ENCODE measurements at places on chromosomes 16 and 17.

GRCh38 chr17:16406742-16407674 lies 8.4 kb upstream of the TRPV2 start:
- DNase-seq = no peak

GRCh38 chr16:86427433-86427851 lies 82.9 kb upstream of the FOXF1 start:
- DNase-seq = no peak

DNA sequence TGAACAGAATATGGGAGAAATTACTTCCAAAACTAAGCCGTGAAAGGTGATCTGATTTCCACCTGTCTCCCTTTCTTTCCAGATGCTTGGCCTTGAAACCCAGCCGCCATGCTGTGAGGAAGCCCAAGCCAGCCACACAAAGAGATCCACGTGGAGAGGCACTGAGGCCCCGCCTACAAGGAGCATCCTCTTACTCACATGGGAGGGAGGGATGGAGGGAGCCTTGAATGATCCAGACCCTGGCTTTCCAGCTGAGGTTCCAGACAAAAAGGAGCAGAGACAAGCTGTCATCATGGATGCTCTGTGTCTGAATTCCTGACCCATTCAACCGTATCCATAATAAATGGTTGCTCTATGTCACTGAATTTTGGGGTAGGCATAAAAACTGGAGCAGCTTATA lies 48.9 kb upstream of the HAPSTR1 start:
- no peak for DNase-seq

- DNase-seq = no peak
Measured at GRCh38 chr16:31149332-31149731, 534 bp downstream of the PRSS36 start.

DNA sequence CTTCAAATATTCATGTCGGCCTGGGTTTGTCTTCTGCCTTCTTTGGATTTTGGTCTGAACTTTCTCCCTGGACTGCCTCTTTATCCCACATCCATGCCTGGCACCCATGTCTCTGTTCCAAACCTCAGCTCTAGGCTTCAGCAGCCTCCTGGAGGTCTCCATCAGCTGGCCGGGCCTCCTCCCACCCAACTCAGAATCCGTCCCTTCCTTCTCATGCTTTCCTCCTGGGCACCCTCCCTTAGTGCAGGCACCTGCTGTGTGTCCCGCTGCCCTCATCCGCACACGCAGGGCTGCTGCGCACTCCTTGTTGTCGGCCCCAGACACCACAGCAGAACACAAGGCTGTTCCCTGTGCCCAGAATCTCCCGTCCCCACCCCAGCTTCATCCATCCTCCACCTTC lies 14.0 kb downstream of the LDHD start:
- DNase-seq = no peak

DNA sequence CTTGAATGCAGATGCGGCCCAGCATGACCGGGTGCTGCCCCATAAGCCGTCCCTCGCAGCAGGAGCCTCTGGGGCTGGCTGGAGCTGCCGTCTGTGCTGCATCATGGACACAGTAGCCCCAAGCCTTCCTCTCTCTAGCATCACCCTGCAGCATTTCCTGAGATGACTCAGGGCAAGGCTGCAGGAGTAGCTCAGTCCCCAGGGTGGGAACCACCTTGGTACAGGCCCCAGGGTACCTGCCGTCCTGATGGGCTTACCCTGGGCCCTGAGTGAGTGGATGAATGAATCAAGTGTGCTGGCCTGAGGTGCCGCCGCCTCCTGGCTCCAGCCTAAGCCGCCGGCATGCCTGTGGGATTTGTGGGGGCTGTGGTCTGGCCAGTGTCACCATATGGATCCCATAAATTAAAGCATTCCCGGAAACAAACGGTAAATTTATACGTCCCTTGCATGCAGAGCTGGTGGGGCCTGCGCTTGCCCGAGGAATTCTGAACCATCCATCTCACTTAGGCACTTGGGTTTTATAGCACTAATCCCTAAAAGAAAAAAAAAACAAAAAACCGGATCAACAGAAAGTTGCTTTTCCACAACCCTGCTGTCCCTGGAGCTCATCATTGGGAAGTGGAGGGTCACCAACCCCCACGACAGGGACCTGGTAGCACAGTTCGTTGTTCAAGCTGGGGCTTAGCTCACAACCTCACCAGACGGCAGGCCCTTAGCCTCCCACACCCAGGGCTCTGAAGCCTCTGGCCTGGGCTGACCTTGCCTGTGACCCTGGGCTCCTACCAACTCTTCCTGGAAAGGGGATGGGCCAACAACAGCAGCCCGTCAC lies 242.6 kb upstream of the CIBAR2 start:
- no peak for DNase-seq

DNA sequence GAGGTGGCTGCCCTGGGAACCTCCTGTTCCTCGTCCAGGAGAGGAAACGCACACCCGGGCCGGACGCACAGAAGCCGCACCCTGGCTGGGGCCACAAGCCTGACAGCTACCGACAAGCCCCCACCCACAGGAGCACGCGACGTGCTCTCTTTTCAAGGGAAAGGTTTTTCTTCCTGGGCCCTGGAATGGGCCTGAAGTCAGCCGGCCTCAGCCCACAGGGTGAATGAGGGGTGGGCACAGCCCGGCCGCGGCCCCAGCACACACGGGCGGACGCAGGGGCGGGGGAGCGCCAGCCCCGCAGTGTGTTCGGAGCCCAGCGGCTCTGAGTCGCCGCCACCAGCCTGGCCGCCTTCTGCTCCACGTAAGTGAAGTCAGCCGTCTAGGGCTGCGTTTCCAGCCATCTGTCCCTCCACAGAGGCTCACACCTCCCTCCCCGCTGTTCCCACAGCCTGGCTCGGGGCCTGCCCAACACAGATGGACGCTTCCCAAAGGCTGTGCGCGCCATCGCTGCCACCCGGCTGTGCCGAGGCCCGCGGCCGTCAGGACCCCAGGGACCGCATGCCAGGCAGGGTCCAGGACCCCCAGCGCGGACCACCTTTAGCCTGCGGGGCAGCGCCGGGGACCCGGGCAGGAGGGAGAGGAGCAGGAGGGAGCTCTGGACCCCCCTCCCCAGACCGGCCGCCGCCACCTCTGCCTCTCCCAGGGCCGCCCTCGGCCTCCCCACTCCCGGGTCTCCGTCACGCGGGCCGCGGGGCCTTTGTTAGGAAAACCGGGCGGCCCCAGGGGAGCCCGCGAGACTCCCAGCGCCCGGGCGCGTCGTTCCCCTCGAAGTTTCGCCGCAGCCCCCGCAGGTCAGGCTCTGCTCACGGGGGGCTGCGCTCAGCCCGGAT lies 36.8 kb downstream of the CBFA2T3 start:
- no peak for DNase-seq

GRCh38 chr17:67047382-67047781 lies 3.0 kb downstream of the CACNG1 start:
- DNase-seq = no peak

GRCh38 chr17:55549140-55549539 lies 37.9 kb upstream of the SMIM36 start:
- no peak for DNase-seq

DNA sequence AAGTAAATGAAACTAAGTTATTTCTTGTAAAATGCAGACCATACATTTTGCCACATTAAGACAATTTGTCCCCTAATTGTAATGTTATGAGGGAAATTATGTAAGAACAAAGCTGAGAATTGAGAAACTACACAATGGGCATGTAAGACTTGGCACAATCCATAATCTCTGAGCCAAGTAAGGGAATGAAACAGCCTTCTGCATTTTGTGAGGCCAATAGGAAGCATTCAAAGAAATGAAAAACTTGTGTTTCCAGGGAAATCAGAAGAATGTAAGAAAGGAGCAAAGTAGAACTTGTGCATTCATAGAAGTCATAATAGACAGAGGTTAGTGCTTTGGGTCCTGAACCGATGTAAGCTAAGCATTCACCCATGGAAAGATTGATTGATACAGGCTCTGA lies 1.8 kb downstream of the KRTAP9-4 start:
- DNase-seq = no peak

DNA sequence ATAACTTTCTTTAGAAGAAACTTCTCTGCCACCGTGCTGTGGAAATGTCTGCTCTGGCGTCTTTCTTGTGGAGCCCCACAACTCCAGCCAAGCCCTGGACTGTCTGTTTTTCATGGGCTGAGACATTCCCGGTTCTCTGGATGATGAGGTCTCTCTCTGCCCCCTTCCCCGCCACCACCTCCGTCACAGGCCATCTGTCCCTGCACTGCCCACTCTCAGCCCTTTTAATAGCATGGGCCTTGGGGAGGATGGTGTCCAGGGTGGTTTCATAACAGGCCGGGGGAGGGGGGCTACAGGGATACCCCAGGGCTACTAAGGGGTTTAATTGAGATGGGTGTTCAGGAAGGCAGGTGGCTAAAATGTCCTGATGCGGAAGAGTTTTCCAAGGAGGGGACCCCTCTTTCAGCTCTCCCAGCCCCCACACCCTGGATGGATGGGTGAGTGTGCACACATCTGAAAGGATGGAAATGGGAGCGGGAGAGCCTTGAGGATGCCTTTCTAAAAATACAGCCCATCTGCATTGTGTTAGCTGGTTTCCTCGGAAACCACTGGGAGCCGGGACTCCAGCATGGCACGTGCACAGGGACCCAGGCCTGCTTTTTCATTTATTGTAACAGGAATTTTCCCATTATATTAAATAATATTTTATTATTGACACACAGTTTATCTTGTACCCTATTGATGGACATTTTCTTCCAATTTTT lies 14.6 kb upstream of the NDRG4 start:
- DNase-seq = no peak

DNA sequence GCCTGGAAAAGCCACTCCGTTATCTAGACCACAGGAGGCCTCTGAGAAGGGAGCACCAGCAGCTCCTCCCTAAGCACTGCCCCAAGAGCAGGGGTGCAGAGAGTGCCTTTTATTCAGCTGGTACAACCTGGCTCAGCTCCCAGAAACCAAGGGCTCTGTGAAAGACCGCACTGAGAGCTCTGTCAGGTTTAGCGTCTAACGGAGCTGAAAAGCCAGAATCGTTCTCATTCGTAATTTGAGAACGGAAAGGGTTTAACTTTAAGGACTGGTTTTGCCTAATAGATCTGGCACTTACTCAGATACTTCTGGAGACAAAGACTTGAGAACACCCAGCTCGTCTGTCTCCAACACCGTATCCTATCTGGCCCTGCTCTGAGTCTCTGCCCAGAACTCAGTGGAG lies 13.5 kb downstream of the MPG start:
- DNase-seq = no peak

DNA sequence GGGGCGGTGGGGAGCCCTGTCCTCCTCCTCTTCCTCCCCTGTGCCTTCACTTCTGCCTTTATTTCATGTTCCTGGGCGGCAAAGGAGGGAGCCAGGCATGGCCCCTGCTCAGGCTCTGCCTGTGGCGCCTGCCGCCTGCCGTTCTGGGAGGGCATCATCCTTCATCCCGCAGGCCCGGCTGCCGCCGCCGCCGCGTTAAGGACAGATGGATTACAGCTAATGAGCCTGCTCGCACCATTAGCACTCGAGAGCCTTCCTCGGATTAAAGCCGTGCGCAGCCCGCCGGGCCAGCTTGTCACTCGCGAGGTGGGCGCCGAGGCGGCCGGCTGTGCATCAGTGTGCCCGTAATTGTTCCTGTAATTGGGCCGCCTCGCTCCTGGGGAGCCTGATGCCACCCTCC lies 127.7 kb upstream of the GSE1 start:
- no peak for DNase-seq

GRCh38 chr16:73018821-73019456 lies 29.0 kb downstream of the ZFHX3 start:
- no peak for DNase-seq

- DNase-seq = no peak
Measured at GRCh38 chr16:4800290-4801041, 2.0 kb downstream of the ROGDI start.

DNA sequence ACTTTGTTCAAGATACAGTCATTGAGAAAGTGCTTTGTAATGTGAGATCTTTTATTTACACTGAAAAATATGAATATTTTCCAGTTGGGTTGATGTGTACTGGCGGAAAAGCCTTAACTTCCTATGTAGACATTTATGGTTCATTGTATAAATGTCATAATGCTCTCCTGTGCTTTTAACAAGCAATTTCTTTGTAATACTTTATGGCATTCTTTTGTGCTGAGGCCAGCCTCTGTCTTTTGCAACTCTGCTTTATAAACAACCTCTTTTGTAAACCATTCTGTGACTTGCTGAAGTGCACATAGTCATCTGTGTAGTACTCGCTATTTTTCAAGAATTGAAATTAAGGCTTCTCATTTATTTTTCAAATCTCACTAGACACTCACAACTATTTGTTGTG lies 291.2 kb downstream of the CDH11 start:
- no peak for DNase-seq

GRCh38 chr17:40224718-40225550 lies 5.8 kb downstream of the WIPF2 start:
- DNase-seq = no peak

DNA sequence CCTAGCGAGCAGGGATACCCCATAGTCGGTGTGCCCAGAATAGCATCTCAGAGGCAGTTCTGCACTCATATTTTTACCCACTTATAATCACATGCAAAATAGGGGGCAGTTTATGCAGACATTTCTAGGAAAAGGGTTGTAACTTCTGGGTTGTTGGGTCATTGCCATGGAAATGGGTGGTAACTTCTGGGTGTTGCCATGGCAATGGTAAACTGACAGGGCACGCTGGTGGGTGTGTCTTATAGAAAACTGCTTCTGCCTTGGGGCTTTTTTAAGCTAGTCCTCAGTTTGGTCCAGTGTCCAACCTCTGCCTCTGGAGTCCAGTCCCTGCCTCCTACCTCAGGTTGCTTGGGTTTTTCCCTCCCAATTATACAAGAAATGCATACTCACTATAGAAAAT lies 7.4 kb upstream of the SPAG9 start:
- DNase-seq = no peak

DNA sequence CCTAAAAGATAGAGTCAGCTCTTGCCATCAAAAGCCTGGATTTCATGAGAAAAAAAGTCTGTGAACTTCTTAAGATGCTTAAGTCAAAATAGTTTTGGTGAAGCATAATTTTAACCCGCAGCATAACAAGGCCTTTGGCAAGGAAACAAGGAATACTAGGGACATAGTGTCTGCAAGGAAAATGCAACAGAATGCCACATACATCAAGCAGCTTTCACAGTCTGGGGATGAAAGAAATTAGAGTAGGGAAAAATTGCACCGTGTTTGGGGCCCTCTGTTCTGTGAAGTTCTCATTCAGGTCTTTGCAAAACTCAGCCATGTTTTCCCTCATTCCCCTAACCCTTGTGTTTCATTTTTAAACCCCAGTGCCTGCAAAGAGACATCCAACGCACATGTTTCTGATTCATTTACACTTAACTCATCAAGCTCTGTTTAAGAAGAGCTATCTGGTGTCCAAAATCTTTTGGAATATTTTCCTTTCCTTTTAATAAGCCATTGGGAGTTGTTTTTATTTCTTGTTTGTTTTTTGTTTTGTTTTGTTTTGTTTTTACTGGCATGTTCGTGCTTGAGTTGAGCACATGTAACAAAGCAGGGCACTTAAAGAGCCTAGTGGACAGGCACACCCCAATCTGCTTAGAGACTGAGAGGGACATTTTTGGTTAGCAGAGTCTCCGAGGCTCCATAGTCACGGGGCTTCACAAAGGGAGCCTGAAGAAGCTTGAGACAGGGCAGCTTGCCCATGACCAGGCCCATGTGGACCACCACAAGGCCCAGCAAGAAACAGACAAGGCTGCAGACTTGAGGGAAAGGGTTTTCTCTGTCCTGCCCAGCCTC lies 116.5 kb downstream of the ANKFN1 start:
- DNase-seq = no peak

- no peak for DNase-seq
Measured at GRCh38 chr17:78999056-78999768, 10.4 kb downstream of the CANT1 start.

All from activated naive CD8-positive, alpha-beta T cell treated with anti-CD3 and anti-CD28 coated beads, Interleukin-2, amount 50 U/mL, for 16 hours (primary cell).